ENCODE measurements at places on chromosomes 12 and 14.
A peak's percentile ranks its signal among the peaks of the same experiment; 100 is the strongest.

DNA sequence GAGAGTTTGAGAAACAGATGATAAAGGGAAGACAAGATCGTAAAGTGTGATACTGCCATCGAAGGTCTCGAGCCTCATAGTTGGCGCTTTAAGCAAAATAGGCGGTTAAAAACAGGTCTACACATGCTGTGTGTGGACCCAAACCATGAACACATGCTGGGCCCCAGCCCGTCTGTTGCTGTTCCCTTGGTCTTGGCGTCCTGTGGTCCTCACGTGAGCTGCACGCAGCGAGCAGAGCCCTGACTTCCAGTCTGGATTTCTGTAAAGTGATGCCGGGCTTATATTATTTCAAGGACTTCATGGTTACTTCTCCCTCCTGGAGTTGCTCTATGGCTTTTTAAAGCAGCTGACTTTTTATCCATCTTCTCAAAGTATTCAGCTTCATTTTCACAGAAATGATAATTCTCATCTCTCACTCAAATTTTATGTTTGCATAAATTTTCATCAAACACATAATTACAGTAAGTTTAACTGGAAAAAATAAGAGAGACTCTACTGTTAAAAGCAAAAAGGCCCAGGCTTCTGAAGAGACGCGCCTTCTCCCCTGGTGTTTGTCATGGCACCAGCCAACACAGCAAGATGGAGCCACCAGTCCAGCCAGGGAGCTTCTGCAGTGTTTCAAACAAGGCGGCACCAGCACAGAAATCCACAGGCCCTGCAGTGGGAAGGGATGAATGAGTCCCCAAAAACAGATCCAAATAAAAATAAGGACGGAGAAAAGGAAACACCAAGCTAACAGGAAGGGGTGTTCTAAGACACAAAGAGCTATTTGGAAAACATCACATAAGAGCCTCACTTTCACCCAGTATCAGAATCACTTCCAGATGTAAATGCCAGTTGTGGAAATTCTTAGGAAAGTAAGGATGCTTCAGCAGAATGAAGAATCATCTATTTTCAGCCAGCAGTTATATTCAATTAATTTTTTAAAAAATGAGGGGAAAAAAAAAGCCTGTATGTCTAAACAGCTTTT lies 24.9 kb downstream of the SFSWAP start:
- no peak for DNase-seq

- peak; percentile 95 for DNase-seq
These were observed 215.0 kb downstream of the PRKD1 start for GRCh38 chr14:29712601-29713000.

DNA sequence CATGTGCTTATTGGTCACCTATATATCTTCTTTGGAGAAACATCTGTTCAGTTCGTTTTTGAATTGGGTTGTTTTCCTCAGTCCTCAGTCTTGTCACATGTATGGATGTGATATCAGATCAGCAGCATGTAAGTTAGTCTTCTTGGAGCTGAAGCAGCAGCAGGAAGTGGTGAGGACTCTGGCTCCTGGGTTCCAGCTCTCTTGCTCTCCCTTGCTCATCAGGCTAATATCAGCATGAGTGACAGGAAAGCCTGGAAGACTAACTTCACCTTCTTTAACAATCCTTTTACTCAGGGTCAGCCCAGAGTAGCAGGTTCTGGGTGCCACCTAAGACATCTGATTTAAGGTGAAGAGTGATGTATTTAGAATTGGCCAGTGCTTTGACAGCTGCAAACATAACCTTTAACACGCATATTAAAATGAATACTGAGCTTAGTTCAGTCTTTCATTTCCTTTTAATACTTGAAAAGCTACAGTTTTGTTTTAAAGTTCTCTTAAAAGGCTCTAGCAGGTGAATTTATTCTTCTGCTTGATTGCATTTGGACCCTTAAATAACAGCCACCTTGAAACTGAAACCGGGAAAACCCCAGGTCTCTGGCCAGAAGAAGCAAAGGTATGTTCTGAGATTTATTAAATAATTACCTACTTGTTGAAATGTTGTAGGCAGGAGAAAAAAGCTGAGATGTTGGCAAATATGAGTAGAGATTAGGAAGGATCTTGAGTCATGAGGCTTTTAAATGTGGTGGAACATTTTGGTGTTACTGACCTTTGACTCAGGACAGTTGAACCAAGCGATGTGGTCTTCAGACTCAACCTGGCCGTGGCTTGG lies 54.3 kb downstream of the DRAM1 start:
- DNase-seq = no peak

DNA sequence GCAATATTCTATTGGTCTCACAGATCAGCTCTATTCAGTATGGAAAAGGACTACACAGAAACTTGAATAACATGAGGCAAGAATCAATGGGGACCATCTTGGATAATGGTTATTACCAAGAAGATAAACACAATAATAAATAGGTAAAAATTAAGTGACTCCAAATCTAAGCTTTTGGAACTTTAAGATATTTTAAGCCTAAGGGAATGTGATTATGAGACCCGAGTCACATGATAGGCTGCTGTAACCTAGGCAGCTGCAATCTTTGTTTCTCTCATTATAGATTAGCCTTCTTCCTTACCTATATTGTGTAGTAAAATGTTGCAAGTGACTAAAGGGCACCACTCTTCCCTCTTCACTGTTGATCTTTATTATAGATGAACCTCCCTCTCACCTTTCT lies 121.9 kb downstream of the SYT10 start:
- no peak for DNase-seq

DNA sequence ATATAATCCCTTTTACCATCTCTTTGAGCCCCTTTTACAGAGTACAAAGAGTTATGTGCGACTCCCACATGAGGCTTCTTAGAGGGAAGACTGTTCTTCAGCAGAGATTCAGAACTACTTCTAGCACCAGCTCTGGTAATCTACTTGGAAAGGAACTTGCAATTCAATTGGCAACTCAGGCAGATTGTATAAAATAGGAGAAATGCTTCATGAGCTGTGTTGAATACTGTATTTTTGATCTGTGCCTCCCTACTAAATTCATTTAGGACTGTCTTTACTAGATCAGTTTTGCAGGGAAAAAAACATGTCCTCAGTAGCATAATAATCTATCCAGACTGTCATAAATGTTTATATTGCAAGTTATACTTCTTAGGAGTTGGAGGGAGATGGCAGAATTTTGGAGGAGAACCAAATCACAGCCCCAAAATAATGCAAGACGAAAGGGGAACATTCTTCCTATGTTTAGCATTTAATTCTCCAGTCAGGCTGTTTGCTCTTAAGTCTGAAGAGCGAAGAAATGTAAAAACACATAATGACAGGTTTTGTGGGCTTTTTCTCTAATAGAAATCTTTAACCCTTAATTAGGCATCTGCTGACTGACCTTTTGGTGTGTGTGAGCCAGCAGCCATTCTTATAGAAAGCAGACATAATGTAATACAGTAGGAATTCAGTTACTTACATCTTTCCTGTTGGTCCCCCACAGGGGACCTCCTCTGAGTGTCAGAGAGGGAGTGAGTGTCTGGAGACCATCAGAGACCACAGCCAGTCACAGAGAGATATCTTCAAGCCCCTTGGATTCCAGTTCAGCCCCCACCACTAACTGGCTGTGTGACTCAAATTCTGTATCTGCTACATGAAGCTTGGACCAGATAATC lies 3.9 kb downstream of the ANO4 start:
- DNase-seq = peak; percentile 80

DNA sequence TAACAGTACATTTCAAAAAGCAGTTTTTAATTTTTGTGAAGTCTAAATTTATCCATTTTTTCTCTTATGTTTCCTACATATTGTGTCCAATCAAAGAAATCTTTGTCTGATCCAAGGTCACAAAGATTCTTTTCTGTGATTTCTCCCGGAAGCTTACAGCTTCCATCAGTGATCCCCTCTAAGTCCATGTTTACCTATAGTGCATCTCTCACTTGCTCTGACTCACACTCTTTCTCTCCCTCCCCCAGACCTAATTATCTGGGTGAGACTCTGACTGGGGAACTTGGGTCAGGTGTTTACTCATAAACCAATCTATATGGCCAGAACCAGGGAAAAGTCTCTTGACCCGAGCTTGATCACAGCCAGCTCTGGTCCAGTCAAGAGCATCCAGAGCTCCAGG lies 224.4 kb downstream of the SPTSSA start:
- DNase-seq = peak; percentile 4
